Daoy (cell line): ENCODE measurements at places on chromosomes 13 and 19.

DNA sequence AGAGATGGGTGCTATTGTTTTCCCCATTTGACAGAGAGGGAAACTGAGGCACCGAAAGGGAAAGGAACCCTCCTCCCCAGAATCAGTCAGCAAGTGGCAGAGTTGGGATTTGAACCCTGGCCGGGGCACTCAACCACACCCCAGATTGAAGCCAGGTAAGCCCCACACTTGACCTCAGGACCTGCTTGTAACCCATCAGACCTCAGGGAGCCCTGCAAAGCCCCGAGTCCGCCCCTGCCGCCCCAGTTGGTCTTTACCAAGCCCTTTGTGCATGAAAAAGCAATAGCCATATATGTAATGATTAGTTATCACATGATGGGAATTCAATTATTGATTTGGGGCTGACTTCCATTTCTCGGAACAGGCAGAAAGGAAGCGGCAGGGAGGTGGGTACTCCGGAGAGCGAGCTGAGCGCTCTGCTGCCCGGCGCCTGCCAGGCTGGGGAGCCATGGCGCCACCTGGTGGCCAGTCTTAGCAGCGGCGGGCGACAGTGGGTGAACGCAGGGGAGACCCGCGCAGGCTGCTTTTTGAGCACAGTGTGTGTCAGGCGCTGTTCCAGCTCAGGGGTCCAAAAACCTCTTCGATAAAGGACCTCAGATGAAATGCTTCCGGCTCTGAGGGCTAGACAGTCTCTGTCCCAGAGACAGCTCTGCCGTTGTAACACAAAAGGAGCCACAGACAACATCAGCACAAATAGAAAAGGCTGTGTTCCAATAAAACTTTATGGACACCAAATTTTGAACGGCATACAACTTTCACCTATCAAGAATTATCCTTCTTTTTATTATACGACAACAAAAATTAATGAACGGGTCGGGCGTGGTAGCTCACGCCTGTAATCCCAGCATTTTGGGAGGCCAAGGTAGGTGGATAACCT lies 82.9 kb upstream of the CACNA1A start:
- DNase-seq: peak; percentile 86

DNA sequence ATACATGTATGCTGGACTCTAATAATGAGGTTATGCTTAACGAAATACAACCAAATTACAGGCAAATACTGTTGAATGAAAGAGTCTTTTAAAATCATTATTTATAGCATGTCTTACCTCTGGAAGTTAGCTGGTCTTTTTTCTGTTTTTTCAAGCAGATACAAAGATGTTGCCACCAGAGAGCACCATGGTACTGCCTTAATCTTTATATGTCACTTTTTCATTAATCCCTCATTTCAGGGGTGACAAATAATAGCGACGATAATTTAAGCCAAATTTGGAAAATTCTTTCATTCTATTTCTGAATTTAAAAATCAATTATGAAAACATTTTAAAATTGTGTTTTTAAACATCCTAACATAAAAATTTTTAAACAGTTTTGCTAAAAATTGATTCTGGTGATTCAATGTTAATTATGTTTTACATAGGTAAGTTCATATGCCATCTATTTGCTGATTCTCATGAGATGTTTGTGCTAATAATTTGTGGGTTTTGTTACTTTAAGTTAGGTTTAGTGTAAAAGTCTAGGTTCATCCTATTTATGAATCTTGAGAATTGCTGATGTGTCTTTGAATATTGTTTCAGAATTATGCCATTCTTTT lies 379.3 kb upstream of the SGCG start:
- DNase-seq: no peak

GRCh38 chr19:41226053-41226873 lies 7.2 kb downstream of the AXL start:
- DNase-seq: peak; percentile 96

GRCh38 chr13:76472916-76473315 lies 413.3 kb downstream of the KCTD12 start:
- DNase-seq: no peak

DNA sequence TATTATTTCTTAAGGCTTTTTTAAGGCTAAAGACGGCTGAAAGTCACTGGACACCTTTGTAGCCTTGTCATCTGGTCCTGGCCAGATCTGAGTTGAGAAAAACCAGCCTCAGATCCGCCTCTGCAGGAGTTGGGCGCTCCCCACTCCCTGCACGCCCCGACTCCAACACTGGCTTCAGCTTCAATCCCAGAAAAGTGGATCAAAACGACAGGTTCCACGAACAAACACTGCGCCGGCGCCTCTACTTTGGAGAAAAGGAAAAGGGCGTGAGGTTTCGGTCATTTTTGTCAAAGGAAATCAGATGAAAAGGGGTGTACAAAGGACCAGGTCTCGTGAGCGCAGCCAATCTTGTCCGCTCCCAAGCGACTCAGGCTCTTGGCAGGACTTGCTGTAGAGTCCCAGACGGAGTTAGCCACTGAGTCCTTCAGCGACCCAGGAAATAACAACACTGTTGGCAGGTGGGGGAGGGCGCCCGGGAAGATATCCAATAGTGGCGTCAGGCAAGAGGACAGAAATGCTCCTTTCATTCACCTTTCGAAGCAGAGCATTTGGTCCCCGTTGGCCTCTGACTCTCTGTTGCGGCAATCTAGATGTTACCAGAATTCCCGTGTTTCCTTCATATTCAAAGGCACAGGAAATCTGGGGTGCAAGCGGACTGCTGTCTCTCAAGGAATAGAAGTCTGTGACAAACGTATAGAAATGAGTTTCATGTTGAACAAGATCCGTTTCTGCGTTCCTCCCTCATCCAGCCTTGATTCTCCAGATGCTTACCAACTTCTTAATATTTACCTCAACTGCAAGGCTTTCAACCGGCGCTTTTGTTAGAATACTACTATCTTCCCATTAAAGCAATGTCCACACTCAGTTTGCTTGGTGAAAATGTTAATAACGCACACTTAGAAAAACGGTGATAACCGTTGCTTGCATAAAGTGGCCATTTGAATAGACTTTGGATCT lies 1.8 kb upstream of the CCNA1 start:
- DNase-seq: no peak

DNA sequence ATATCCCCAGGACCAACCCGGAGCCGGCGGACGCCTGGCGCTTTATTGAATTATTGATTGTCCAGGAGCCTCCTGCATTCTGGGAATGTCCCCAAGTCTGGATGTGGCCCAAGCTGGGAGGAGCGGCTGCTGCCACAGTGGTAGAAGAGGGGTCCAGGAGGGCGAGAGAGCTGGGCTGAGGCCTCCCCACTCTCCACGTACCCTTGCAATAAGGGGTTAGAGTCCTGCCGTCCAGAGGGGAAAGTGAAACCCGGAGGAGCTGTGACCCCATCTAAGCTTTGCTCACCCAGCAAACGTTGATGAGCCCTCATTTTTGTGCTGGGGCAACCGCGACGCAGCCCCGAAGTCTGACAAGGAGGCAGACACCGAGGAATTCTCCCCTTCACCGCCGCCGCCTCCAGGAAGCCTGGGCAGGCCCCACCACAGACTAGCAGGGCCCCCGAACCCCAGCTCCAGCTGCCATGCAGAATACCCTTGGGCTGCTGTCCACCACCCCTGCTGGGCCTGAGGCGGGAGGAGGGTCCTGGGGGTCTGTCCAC lies 1.4 kb upstream of the C2CD4C start:
- no peak for DNase-seq

DNA sequence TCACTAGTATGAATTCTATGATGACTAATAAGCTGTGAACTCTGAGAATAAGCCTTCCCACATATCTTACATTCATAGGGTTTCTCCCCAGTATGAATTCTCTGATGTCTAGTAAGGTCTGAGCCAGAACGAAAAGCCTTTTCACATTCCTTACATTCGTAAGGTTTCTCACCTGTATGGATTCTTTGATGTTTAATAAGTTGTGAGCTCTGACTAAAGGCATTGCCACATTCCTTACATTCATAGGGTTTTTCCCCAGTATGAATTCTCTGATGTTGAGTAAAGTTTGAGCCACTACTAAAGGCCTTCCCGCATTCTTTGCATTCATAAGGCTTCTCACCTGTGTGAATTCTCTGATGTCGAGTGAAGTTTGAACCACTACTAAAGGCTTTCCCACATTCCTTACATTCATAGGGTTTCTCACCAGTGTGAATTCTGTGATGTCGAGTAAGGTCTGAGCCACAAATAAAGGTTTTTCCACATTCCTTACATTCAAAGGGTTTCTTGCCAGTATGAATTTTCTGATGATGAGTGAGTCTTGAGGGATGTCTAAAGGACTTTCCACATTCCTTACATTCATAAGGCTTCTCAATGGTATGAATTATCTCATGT lies 30.7 kb upstream of the ZFP82 start:
- no peak for DNase-seq

DNA sequence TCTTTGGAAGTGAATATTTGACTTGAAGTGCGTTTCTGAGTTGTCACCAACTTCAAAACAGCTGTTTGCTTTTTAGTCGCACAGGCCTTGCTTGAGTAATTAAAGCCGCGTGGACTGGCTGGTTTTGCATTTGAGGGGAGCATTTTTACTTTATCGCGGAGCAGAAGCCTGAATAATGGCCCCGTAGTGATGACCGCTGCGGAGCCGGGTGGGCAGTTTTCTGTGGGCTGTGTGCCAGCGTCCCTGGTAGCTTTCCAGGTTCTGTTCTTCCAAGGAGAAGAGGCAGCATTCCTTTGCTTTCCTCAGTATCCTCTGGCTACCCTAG lies 1.1 kb downstream of the NAA16 start:
- peak; percentile 40 for DNase-seq

GRCh38 chr13:100521851-100522617 lies 66.6 kb downstream of the GGACT start:
- DNase-seq: no peak

GRCh38 chr13:35729926-35730627 lies 253.6 kb upstream of the MAB21L1 start:
- no peak for DNase-seq

DNA sequence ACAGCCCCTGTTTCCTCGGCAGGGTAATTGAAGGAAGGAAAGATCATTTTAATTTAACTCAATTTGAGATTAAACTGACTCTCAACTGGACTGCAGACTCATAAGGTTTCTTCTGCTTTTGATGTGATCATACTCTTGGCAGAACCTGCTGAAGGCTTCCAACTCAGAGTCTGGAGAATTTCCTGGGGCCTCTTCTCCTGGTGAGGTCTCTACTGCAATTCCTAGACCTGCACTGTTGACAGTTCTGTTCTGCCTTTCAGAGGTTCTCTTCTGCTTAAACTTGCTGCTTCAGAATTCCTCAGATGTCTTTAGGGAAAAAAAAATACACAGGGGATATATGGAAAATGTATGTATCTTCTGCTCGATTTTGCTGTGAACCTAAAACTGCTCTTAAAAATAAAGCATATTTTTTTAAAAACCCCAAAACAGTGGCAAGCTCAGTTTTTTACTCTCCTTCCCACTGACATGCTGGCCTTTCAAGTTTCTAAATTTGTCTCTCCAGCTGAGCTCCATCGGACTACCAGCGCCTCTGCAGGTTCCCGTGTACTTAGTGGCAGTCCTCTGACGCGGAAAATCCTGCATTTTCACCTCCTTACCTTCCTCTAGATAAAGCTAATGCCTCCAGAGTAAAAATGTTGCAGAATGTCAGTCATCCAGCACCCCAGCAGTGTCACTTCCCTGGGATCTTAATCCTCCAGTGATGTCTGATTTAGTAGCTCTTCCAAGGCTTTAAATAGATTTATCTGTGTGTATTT lies 733.5 kb upstream of the SGCG start:
- DNase-seq: no peak

DNA sequence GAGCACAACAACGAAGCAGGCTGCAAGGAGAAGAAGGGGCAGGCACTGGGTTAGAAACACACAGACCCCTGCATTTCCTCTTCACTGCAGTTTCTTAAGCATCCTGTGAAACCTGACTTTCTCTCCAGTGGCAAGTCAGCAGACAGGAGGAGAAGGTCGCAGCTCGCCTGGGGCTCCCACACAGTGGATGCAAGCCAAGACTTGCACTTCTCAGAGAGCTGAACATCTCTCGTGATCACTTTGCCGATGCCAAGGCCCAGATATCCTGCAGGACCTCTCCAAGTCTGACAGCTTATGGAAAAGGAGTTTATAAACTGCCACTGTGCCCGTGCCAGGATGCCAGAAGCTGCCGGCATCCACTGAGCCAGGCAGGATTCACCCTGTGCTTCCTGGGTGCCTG lies 18.4 kb downstream of the TMEM272 start:
- no peak for DNase-seq

GRCh38 chr13:21671620-21672286 lies 880 bp downstream of the FGF9 start:
- DNase-seq: no peak

DNA sequence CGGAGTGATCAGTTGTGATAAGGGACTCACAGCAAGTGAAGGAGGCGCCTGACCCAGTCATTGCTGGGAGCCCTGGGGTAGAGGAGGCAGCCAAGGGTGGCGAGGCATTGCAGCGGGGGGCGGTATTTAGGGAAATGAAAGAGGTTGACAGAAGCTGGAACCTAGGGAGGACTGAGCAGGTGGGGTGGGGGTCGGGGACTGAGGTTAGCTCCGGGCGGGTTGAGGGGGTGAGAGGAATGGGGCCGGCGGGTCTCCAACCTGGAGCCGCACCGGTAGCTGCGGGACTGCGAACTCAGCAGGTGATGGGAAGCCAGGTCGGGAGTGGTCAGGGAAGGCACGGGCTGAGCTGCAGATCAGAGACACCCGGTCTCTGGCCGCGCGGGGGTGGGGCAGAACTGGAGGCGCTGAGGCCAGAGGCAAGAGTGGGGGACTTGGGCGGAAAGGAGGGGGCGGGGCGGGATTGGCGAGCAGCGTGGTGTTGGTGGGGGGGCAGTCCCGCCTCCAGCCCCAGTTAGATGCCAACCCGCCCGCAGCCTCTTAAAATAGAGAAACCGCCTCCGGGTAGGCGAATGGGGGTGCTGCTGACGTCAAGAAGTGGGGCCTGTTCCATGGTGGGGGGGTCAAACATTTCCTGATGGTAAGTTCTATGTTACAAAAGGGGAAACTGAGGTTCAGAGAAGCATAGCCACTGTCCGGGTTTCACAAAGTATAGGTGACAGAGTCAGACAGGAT lies 1.5 kb downstream of the MAST3 start:
- no peak for DNase-seq

GRCh38 chr19:40441719-40442253 lies 2.3 kb downstream of the SERTAD3 start:
- DNase-seq: no peak

GRCh38 chr13:26372747-26373146 lies 118.8 kb downstream of the CDK8 start:
- no peak for DNase-seq

DNA sequence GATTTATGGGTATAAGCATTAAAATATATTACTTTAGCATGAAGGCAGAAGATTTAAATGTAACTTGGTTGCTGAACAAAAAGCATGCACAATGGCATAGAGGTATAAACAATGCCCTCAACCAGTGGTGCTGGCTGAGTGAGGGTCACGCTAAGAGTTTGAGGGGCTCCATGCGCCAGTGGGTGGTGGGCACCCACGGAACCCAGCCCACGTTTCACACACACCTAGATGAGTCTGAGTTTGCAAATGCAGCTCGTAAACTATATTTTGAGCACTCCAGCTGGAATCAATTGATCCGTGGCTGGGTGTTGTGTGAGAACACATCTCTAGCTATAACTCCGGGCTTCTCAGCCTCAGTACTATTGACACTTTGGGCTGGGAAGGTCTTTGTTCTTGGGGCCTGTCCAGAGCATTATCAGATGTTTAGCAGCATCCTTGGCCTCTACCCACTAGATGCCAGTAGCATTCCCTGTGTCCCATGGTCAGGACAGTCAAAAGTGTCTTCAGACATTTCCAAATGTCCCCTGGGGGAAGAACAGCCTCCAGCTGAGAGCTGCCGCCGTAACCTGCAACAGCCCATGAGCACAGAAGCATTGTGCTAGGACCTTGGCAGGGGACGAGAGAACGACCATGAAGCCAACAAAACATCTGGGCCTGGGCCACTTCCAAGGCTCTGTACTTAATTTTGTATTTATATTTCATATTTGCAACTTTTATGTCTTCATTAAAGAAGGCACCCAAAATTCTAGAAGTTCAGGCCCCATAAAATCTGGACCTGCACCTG lies 108.1 kb upstream of the SOX1 start:
- DNase-seq: no peak
